ENCODE measurements at places on chromosomes 11 and 22. TPM values are rescaled to one million over a fixed set of nuclear protein-coding genes. Genes with fewer than 3 reads are reported as not detected.

DNA sequence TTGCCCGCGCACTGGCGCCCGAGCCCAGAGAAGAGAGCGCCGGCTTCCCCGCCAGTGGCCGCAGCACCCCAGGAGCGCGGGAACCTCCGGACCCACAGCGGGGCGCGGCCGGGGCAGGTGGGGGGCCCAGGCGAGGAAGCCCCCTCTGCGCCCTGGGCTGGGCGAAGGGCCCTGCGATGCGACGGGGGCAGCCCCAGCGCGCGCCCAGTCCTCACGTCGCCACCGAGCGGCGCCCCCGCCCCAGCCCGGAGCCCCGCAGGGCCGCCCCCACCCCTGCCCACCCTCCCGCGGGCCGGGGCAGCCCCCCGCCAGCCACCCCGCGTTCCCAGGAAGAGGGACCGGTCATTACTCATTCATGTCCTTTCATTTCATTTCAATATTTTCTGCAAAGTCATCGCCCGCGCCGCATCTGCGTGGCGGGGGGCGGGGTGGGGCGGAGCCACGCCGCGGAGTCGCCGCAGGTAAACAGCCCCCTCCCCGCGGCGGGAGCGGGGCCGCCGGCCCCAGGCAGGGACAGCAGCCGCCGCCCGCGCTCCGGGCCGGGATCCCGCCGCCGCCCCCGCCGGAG, 673 bp upstream of the PANX2 start:
- DNase-seq = no peak

- no peak for DNase-seq
Measured at GRCh38 chr22:24380220-24380904, 47.0 kb upstream of the ADORA2A start.

DNA sequence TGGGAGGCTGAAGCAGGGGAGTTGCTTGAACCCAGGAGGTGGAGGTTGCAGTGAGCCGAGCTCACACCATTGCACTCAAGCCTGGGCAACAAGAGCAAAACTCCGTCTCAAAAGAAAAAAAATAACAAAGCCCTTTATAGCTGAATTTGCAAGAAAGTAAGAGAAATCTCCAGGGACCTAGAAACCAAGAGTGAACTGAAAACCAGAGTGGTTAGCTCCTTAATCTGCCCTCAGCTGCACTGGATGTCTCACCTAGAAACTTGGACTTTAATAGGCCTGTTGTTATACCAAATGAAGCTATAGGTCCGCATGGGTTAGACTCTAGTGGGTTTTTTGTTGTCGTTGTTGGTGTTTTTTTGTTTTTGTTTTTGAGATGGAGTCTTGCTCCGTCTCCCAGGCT, 4.1 kb downstream of the NEU3 start:
- no peak for DNase-seq

DNA sequence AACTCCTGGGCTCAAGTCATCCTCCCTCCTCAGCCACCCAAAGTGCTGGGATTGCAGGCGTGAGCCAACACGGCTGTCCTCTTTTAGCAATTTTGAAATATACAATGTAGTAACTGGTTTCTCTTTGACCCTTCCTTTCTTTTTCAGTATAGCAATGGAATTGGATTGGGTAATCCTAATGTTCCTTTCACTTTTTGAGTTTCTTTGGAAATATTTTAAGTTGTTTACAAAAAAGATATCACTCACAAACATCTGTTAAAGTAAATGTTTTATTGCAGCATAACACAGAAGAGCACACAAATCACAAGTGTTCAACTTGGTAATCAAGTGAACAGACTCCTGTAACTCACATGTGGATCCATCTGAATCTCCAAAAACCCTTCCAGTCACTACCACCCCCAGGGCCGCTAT, 44.6 kb upstream of the EP300 start:
- no peak for DNase-seq

DNA sequence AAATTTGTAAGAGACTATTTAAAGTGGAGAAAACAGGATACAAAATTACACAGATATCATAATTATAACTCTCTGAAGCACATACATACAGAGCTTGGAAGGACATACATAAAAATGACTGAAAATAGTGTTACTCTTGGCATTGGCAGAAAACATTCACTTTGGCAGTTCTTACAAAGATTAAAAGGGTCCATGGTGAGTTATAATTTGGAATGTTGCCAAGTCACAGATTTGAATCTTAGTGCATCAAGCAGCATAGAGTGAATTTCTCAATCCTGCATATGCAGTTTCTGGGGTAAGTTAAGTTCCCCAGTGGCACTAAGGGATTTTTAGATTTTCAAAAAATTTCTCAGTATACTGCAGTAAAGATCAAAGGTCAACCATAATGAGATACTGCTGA, 115.9 kb downstream of the CCDC81 start:
- no peak for DNase-seq

GRCh38 chr22:26553056-26553752, 36.7 kb downstream of the TPST2 start:
- no peak for DNase-seq

- DNase-seq = no peak
Measured at GRCh38 chr11:57363131-57364080, 17.5 kb downstream of the PRG3 start.

GRCh38 chr11:115153135-115153534, 351.1 kb downstream of the CADM1 start:
- DNase-seq = no peak

The CELSR1 gene
- 26.1 TPM for polyA plus RNA-seq

The PGR gene
- polyA plus RNA-seq = 0.03 TPM

Data from left kidney (tissue), 8 donors.